Activated naive CD4-positive, alpha-beta T cell treated with anti-CD3 and anti-CD28 coated beads, Interleukin-2, amount 10 ng/mL, durations not matched to agents 7 days and 5 days (primary cell): ENCODE measurements at places on chromosomes 11 and 22.

DNA sequence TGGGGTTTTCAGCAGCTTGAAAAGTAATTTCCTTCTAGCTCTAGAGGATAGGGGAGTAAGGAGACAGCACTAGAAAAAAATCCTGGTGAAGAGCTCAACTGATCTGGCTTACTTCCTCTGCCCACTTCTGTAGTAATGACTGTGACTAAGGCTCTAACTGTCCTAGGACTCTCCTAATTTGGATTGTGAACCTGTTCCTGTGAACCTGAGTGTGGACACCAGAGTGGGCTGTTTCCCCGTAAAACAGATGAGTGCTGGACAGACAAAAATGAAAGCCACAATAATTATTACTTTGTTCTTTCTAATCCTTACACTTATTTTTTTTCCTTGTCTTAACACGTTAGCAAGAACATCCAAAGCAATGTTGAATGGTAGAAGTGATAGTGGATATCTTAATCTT is 154.1 kb downstream of the AASDHPPT start:
- DNase-seq: no peak

DNA sequence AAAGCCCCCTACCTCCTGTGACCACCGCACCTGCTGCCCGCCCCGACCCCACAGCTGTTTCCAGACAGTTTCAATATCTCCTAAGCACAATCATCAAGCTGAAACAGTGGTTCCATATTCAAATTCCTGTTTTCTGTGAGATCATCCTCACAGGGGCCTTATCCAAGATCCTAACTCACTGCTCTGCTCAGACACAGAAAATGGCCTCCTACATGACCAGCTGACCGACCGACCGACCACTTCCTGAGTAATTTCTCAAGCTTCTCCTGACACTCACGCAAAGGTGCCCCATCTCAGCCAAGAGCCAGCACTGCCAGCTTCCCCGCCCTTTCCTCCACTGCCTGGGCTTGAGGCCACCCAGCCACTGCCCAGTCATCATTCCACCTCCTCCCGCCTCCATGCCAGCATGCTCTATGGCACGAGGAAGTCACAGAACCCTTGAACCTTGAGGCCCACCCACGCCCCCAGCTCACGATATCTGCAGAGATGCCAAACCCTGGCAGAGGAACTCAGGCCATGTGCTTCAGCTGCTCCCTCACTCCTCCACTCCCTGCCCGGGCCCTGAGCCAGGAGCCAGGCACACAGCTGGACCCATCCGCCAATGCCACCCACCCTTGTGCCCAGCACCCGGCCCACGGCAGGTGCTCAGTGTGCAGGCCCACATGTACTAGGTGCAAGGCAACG is 14.0 kb downstream of the KIAA0930 start:
- DNase-seq: no peak

DNA sequence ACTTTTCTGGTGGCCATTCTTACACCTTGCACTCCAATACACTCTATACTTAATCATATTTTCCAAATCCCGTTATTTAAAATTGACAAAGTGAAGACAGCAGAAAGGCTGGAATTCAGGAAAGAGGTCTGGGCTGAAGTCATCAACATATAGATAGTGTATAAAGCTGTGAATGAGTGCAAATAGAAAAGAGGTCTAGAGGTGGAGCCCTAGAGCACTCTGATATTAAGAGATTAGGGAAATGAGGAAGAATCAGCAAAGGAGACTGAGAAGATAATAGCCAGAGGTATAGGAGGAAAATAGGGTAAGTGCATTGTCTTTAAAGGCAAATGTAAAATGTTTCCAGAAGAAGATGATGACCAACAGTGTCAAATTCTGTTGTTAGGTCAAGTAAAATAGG is 7.9 kb downstream of the CTR9 start:
- no peak for DNase-seq

GRCh38 chr11:61897387-61898246 is 6.3 kb upstream of the FADS3 start:
- peak; percentile 85 for DNase-seq

DNA sequence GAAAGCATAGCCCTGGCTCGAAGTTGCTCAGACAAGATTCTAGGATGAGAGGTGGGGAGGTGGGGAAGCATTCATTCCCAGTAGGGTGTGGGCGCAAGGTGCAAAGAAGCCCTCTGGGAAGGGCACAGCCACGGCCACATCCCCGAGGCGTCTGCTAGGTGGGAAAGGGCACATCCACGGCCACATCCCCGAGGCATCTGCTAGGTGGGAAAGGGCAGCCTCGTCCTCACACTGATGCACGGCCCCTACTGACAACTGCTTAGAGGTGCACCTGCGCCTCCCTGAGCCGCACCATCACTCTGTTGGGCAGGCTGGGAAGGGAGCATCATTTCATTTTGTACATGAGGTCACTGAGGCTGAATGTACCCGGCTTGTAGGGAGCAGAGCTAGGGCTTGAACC is 94.6 kb upstream of the PITPNB start:
- DNase-seq: no peak

DNA sequence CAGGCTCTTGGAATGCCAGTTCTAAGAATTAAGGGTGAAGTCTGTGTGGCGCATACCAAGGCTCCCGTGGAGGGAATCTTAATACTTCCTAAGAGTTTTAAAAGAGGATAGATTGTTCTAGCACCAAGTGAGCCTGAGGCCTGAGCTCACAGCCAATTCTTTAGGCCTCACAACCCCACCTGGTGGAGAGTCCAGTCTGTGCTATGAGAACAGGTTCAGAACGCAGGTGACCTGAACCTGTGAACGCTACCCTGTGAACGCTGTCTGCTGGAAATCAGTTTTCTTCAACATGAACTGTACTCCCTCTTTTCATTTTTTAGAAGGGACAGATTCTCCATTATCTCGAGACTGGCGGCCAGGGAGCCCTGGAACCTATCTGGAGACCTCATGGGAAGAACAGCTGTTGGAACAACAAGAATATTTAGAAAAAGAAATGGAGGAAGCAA is 43.2 kb upstream of the DLAT start:
- DNase-seq: peak; percentile 76

DNA sequence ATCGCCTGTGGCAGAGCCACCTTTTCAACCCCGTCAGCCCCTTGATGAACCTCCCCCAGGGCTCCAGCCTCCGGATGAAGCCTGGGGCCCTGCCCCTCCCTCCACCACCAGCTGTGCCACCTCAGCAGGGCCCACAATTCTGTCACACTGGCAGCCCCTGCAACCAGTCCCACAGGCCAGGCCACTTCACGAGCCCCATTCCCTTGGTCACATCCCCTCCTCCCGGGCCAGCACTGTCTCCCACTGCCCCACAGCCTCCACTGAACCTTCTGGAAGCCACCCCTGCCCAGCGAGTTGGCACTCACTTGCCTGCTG is 19.9 kb downstream of the OSBPL5 start:
- no peak for DNase-seq

DNA sequence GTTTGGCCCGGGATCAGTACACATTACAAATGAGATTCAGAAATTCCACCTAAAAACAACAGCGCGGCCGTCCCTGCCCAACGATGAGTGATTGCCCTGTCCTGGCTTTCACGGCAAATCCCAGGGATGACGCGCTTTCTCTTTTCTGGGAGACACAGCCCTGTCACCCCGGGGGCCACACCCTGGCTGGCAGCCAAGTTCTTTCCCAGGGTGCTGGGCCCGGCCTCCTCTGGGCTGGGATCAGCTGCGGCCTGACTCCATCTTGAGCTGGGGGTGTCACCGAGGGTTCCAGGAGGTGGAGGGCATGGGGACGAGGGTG is 82.7 kb downstream of the FBLN1 start:
- no peak for DNase-seq

GRCh38 chr22:38868886-38869381 is 3.1 kb downstream of the CBX6 start:
- peak; percentile 88 for DNase-seq

DNA sequence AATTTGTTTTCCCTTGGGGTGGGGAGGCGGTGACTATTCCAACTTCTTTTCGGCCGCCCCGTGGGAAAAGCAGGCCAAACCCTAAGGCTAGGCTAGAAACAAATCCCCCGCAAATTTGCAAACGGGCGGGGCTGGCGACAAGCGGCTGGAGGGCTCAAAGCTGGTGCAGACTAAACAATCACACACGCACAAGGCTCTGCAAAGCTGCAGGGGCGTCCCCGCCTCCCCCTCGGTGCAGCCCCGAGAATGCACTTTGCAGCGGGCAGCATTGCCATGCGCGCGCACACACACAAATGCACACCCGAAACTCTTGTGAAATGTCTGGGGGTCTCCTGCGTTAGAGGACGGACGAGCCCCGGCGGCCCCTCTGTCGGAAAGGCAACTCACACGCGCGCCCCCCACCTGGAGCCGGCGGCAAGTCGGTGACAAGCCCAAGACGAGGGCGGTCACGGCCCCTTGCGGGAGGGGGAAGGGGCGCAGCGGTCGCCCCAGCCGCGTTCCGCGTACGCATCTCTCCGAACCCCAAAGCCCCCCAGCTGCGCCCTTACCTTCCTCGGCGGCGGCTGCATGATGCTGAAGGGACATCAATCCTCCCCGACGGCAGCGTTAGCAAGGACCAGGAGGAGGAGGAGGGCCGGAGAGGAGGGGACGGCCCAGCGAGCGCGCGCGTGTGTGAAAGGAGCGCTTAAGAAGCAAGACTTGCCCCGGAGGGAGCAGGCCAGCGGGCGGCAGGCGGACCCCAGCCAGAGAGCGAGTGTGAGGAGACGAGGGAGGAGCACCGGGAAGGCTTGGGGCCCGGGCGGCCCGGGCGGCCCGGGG is 600 bp downstream of the FCHSD2 start:
- peak; percentile 76 for DNase-seq

GRCh38 chr11:65915101-65915820 is 3.6 kb downstream of the C11orf68 start:
- no peak for DNase-seq

- DNase-seq: no peak
These were observed 124.3 kb downstream of the TRIM29 start for GRCh38 chr11:120013325-120014250.

DNA sequence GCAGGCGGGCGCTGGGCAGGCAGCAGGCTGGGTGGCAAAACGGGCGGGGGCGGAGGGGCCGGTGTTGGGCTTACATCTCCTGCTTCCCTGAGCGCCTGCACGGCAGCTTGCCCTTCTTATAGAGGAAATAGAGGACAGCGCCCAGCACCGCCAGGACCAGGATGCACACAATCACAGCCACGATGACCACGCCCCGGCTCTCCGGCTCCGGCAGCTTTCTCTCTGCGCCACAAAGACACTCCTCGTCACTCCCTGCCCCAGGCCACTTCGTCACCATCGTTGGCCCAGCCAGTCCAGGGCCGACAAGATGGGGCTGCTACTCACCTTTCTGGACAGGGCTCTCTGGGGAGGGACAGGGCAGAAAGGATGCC is 6.3 kb downstream of the MCAM start:
- DNase-seq: no peak

- DNase-seq: no peak
These were observed 17.0 kb upstream of the MMP12 start for GRCh38 chr11:102891736-102892135.

DNA sequence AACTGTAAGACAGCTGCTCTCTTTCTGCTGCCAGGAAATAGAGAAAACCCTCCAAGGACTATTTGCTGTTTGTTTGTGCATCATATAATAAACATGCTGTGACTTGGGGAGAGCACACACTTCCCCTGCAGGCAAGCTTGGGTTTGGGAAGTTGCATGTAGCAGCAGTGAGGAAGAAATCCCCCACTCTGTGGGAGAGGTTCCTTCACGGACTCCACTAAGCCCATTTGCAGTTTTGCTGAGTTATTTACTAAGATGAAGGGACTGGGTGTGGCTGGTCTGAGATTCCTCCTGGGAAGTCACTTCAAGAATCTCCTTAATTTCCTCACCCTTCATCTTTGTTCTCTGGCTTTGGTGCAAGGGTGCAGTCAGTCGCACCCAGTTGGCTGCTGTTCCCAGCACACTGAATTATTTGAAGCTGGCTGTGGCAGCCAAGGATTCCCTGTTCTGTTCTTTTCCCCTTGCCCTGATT is 104.9 kb downstream of the ARFGAP2 start:
- no peak for DNase-seq

DNA sequence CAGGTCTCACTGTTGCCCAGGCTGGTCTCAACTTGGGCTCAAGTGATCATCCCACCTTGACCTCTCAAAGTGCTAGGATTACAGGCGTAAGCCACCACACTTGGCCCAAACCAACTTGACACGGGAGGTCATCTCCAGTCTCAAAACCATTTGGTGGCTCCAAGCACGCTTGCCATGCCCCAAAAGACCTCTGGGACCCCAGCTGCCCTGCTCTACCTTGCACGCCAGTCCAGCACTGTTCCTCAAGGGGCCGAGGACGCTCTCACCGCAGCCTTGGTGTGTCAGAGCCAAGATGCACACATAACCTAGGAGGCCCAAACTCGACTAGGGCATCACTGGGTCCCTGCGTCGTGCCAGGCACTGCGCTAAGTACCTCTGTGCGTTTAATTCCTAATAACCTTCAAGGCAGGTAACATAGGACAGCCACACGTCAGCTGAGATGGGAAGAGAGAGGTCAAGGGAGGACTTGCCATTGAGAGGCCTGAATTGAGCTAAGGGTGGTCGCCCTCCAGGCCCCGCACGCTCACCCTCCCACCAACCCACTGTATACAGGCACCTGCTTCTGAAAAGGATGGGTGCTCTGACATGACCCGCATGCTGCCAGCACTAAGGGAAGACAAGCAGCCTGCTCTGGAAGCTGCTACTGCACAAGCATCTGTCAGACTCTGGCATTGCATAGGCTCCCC is 4.6 kb upstream of the GAS2L1 start:
- DNase-seq: no peak

DNA sequence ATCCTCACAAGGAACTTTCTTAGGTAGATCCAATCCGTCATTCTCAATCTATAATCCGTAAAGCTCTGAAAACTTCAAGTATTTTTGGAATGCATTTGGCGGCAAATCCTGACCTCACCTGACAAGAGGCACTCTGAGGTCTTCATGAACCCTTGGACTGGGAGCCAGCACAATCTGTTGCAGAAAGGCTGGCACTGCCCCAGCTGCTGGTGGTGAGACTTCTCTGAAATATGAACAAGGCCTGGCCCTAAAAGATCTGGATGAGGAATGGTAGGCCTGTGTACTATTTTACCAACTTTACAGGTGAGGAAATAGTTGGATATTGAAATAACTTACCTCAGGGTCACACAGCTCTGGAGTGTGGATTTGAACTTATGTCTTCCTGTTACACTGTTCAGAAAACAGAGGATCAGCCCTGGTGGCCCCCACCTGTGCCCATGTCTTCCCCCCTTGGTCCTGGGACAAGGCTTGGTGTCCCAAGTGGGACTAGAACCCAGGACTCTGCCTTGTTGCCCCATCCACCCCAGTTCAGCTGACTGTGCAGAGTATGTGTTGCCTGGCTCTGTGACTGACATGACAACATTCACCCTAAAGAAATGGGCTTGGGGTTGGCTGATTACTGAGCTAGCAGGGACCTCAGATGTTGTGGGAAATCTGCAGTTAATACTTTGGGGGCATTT is 471.4 kb downstream of the MN1 start:
- DNase-seq: no peak
